ENCODE measurements at places on chromosomes 13 and 19.
A peak's percentile ranks its signal among the peaks of the same experiment; 100 is the strongest.

- peak; percentile 3 for DNase-seq
Measured at GRCh38 chr13:72458701-72459100, 268.7 kb downstream of the MZT1 start.

DNA sequence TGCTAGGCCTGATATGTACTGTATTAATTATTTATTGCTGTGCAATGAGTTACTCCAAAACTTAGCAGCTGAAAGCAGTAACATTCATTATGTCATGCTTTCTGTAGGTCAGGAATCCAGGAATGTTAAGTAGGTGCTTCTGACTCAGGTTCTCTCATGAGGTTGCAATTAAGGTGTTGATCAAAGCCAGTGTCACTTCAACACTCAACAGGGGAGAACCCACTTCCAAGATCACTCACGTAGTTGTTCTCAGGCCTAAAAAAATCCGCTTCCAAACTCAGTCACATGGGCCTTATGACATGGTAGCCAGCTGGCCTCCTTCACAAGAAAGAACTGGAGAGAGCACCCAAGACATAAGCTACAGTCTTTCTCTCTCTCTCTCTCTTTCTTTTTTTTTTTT, 211.1 kb upstream of the NBEA start:
- no peak for DNase-seq

GRCh38 chr19:14772467-14772866, 5.9 kb downstream of the ADGRE2 start:
- DNase-seq, result no peak

DNA sequence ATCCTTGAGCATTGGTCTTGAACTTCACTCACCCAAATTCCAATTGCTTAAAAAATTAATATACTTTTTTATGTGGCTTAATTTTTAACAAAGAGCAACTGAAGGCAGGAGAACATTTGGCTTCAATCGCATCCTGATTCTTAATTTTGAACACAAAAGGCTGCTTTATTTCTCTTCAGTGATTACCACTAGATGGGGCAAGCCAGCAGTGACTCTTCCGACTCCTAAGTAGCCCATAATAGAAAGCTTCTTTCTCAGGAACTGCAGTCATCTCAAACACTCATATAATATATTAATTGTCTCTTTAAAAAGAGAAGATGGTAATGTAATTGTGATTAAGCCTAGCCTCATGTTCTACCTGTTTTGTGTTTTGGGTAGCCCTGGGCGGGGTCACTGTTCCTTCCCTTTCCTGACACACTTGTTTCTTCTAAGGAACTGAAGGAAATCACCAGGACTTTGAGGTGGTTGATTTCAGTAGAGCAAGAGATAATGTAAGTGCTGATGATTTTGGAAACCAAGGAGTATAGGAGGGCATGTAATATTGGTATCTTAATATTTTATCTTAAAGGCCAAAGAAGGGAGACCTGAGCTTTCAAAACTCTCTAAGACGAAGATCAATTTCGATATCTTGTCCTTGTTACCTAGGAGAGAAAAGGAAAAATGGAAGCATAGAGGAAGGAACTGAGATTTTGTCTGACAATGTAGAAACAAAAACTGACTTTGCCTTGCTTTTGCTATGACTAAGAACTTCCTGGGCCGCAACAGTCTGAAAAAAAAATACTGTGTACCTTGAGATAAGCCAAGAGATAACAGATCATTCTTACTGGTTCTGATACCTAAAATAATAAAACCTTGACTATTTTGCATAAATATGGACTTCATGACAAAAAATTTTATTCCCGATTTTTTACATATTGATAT, 73.1 kb downstream of the TNFSF13B start:
- peak; percentile 25 for DNase-seq

- DNase-seq, result no peak
Measured at GRCh38 chr19:6384381-6384780, 8.6 kb downstream of the GTF2F1 start.

DNA sequence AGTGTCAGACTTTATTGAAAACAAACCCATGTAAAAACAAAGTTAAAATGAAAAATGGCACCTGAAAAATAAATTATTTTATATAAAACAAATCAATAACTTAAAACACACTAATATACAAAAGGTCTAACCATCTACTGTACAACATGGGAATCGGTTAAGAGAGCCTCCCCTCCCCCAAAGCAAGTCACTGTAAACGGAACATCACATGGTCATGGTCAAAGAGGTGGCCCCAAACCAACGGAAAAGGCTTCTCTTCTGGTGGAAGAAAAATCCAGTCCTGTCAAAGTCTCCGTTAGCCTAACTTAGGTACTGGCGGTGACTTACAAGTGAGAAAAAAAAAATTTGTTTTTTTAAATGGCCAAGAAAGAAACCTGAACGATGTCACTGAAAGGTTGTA, 15.7 kb upstream of the TIMM44 start:
- DNase-seq, result no peak

DNA sequence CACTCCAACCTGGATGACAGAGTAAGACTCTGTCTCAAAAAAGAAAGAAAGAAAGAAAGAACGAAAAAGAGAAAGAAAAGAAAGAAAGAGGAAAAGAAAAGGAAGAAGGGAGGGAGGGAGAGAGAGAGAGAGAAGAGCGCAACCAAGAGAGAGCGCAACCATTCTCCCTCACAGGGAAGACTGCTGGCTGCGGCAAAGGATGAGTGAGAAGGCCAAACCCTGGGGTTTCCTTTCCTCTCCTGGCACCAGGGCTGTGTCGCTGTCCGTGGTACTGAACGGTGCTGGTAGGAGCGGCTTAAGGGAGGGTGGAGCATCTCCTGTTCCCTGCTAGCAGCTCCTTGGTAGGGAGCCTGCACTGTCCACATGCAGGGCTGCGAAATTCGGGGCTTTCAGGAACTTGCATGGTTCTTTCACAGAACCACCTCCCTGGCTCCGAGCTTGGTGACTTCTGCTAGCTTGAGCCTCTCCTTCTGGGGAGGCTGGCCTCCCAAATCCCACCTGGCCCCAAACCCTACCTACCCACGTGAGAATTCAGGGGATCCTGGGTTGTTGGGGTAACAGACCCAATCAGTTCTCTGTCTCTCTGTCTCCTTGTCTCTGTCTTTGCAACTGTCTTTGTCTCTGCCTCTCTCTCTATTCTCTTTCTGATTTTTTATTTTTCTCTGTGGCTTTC, 51.1 kb upstream of the ZNRF4 start:
- peak; percentile 84 for DNase-seq

- DNase-seq, result peak; percentile 49
Measured at GRCh38 chr19:13764101-13764807, at the start of gene MRI1. Gene MRI1, plus strand, starts transcription at chr19:13764522. Its CDS starts 67 bp downstream, at chr19:13764589.

DNA sequence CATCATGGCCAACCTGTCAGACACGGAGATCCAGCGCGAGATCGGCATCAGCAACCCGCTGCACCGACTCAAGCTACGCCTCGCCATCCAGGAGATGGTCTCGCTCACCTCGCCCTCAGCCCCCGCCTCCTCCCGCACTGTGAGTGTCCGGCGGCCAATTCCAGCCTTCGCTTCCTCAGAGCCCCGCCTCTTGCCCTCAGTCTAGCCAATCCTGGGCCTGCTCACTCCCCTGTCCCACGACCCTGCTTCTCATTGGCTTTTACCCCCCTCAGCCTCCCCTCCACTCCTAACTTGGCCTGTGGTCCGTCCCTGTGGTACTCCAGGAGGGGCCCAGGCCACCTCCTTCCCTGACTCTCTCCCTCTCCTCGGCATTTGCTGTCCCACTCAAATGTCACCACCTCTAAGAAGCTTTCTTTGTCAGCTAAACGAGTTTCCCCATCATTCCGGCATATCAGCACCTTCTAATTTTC, 12.3 kb downstream of the HRC start:
- peak; percentile 95 for DNase-seq

GRCh38 chr19:55066107-55066709, 3.3 kb upstream of the RDH13 start:
- DNase-seq, result no peak

DNA sequence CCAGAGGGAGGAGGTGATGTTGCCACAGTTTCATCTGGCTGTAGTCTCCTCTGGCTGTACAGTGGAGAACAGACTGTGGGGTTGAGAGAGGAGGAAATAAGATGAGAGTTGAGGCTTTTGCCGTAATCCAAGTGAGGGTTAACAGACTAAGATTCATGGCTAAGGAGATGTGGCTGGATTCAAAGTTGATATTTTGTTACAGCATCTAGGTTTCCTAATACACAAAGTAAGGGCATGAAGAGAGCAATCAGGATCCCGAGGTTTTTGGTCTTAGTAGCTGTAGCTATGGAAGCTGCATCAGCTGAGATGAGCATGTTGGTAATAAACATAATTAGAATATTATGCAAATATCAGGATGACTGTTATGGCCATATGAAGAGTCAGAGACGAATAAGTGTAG, 1.4 kb downstream of the ZNF776 start:
- DNase-seq, result no peak

DNA sequence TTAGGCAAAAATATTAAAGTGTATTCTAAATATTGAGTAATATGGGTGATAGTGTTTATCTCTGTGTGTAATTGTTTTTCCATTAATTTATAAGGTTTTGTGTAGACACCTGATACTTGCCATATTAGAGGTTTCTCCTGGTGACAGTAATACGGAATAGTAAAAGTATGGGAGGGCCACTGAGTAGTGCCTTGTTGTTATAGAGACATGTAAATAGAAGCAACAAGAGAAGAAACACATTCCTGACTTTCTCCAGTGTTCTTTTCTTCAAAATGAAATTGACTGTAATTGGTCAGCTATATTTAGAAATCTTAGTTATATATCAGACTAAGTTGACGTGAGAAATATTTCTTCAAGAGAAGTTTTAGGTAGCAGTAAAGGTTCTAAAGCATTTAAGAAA, 18.5 kb downstream of the RNASEH2B start:
- DNase-seq, result no peak

DNA sequence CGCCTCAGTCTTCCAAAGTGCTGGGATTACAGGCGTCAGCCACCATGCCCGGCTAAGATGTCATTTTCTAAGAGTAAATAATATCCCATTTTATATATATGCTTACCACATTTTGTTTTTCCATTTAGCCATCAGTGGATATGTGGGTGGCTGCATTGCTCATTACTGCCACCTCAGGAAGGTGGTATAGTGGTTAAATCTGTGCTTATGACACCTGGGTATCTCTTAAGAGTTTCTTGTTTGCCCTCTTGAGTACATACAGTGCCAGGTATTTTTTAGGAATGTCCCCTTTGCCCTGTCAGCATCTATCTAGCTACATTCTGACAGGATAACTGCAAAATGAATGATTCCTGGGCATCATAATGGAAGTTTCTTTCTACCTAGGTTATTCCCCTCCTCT, 14.6 kb downstream of the ZNF69 start:
- DNase-seq, result no peak

DNA sequence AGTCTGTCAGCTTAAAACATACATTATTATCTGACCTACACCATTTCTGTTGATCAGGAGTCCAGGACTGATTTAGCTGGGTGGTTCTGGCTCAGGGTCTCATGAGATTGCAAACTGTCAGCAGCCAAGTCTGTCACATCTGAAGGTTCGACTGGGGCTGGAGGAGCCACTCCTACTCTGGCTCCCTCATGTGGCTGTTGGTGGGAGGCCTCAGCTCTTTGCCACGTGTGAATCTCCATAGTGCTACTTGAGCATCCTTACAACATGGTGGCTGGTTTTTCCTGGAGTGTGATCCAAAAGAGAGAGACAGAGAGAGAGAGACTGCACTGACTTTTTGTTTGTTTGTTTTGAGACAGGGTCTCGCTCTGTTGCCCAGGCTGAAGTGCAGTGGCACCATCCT, 63.6 kb upstream of the NFIC start:
- DNase-seq, result no peak

DNA sequence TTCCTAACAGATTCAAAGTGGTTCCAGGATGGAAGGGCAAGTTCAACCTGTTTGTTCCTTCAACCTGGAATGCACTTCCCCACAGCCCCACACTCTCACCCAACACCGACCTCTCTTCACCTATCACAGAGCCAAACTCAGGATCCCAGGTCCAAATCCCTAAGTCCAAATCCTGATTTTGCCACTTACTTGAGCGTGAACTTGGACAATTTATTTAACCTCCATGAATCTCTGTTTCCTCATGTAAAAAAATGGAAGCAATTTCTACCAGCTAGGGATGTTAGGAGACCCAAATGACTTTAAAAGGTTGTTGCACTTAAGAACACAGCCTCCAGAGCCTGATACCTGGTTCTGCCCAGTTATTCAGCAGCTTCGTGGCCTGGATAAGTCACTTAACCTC, 5.4 kb upstream of the IGSF23 start:
- DNase-seq, result no peak

DNA sequence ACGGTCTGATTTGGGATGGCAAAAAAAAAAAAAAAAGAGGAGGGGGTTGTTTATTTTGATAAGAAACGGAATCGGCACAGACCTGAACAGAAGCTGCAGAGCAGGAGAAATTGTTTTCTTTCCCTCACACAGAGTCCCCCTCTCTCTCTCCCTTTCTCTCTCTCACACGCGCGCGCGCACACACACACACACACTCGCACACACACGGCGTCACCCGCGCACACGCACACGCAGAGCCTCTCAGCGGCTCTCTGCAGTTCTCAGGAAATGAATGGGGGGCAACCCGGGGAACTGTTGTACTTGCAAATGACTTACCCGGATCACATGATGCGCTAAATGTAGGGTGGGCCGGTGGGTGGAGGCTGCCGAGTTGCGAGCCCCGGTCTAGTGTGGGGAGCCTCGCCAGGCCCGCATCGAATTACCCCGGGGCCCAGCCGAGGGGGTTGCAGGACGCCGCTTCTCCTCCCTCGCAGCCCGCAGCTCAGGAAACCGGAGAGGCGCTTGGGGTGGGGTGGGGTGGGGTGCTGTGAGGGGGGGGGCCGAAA, 475 bp downstream of the KLF12 start:
- peak; percentile 92 for DNase-seq

GRCh38 chr13:106033659-106034058, 501.8 kb downstream of the EFNB2 start:
- peak; percentile 54 for DNase-seq

DNA sequence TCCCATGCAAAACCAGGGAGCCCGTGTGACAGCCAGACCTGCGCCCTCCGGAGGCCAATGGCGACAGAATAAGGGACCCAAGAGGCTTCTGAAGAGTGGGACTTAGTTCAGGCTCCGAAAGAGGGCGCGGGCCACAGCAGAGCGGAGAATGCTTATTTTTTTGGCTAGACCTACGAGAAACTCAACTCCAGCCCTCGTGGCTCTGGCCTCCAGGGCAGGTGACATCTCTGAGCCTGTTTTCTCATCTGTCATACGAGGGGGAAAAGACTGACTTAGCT, 23.0 kb downstream of the DPP9 start:
- DNase-seq, result no peak

GRCh38 chr19:6773323-6773931, 919 bp downstream of the VAV1 start:
- DNase-seq, result no peak

GRCh38 chr13:27826379-27827353, 34.4 kb downstream of the GSX1 start:
- peak; percentile 71 for DNase-seq

- DNase-seq, result no peak
Measured at GRCh38 chr19:17687141-17687856, 855 bp downstream of the UNC13A start.

All from fibroblast of skin of back (primary cell).